ENCODE measurements at places on chromosomes 2 and 18.
A peak's percentile ranks its signal among the peaks of the same experiment; 100 is the strongest.

- no peak for DNase-seq
Observed at GRCh38 chr18:59547581-59548182, 149.5 kb downstream of the CCBE1 start.

DNA sequence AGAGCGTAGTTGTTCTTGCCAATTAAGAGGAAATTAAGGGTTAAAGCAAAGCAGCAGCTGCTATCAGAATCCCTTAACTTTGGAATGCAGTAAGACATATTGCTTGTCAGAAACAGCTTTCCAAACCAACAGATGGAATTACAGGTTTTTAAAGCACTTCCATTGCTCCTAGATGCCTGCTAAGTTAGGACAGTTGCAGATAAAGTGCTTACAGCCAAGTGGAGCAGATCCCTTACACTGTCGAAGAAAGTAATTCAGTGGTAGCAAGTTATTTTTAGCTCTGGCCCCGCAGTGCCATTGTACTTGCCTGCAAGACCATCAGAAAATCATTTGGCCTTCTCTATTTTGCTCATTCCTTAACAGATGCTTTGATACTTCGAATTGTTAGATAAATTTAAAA, 5.4 kb downstream of the PDK1 start:
- no peak for DNase-seq

- peak; percentile 48 for DNase-seq
Observed at GRCh38 chr2:237704501-237705434, 77.4 kb downstream of the LRRFIP1 start.

DNA sequence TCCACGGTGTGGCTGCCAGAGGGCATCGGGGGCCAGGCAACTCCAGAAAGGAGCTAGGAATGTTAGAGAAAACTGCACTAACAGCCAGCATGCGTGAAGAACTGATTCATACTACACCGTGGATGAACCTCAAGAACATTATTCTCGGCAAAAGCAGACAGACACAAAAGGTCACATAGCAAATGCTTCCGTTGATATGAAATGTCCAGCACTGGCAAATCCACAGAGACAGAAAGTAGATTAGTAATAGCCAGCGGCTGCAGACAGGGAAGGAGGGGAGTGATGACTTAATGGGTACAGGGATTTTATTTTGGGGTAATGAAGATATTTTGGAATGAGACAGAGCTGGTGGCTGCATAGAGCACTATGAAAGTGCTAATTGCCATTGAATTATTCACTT, 37.4 kb downstream of the SCTR start:
- DNase-seq = no peak

DNA sequence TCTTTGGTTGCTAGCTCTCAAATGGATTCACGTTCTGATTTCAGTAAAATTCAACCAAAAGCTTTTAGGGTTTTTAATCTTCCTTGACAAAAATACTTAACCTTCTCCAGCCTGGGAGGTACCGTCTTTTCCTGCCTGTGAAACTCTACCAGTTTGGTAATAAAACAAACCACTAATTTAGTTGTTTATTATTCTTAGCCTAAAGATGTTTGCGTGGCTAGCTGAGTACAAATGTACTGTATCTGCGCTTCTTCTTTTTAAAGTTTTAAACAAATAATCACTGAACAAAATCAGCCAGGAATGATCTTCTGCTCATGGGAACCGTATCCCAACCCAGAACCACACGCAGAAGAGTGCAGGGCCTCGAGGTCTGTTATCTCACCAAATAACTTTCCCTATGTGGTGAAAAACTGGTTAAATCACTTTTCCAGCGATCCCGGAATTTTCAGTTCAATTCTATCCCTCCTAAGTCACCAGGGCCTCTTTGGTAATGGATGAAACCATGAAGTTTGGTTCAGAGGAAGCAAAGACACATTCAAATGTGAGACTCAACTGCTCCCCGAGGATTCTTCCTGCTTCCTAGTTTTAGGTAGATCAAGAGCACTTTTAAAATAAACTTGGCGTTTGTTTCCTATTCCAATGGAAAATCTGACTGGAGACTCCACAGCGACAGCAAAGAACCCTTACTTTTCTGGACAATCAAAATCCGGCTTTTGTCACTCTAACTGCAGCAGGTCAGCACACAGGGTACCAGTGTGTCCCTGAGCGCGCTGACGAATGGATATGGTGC, 36.1 kb downstream of the BCL2 start:
- DNase-seq = no peak

- no peak for DNase-seq
Observed at GRCh38 chr18:22683196-22683676, 249.9 kb upstream of the RBBP8 start.

- no peak for DNase-seq
Observed at GRCh38 chr2:48756289-48756688, 765 bp upstream of the LHCGR start.

DNA sequence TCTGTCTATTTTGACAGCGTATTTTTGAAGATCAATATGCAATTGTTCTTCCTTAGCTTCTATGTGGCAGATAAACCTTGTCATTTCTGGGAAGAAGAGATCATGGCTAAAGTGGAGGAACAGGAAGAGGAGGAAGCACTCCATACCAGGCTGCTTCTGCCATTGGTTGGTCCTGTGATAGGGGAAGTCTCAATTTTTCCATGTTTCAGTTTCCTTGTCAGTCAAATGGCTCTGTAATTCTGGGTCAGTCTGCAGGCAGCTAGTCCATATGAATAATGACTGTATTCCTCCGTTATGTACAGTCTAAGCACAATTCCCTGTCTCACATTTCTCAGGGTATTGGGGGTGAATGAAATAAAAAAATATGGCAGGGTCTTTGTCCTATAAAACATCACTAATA, 277.6 kb upstream of the CXCR4 start:
- no peak for DNase-seq

DNA sequence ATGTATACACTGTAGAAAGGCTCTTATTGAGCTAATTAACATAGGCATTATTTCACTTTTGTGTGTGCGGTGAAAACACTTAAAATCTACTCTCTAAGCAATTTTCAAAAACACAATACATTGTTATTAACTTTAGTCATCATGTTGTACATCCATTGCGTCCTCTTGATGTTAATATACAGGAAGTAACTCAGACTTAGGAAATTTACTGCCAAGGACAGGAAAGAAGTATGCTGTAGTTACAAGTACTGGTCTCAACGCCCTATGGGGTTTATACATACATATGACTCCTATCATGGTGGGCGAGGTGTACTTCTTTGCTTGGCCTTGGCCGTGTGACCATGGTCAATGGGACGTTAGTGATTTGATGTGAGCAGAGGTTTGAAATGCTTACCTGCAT, 15.5 kb downstream of the SCTR start:
- no peak for DNase-seq

DNA sequence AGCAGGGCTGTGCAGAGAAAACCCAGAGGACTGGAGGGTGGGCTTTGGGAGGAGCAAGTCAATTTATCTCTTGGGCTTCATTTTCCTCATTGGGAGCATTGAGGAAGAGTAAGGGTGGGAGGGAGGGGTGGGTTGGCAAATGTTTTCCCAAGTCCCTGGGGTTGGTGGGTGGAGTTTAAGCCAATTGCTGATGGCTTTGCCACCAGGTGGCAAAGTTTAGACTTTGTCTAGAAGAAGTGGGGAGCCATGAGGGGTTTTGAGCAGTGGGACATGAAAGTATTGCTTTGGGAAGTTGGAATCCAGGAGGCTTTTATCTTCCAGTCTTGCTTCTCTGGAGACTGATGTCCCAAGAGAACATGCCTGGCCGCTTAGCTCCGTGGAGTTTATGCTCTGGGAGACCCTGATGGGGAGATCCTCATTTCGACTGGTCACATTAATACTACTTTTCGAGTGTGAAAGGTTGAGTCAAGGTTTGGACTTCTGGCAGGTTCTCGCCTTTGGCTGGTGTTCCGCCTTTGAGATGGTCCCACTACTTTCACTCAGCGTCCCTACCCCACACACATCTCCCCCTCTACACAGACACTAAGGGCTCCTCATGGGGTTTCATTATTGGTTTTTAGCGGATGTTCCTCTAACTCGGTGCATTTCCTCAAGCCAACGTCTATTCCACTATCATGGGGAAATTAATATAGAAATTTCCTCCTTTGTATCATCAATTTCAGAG, 126.7 kb downstream of the PRKCE start:
- DNase-seq = no peak

DNA sequence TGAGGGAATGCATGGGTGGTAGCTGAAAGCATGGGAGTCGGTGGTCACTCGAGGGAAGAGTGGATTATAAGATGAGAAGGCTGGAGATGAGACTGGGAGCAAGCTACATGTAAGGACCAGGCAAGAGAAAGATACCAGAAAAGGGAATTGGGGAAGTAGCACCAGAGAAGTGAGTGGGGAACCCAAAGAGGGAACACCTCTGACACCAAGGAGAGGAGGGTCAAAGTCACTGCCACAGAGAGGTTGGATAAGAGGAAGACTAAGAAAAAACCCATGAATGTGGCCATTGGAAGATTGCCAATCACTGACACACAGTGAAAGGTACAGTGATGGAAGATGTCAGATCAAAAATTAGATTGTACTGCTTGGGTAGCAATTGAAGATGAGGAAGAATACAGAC, 473.9 kb downstream of the BCL11A start:
- DNase-seq = no peak

DNA sequence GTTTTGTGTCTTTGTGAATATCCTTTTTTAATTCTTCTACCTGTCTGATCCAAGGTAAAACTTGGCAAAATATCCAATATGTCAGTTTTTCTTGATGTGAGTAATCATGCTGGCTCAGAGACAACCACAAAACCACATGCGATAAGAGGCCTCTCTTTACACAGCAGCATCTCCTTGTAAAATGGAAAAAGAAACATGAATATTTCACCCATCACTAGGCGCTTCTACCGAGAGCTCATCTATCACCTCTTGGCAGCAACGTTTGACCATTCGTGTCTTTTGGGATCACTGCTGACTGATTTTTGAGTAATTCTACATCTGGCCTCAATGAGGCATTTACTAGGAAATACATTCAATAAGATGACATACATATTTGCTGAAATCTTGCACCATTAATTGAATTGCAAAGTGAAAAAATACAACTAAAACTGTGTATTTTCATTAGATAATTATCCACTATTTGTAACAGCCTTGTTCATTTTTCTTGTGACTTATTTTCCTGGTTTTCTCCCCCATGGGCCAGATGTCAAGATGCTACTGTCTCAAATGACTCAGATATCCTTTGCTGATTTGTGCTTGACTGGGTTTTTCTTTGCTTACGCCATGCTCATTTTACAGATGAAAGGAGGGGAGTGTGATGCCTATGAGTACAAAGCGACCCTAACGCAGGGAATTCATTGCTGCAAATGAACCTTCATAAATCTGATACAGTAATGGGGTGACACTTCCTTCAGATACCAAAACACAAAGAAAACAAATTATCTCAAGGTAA, 467.5 kb downstream of the FBXO15 start:
- DNase-seq = no peak

GRCh38 chr2:18132697-18133096, 254.2 kb downstream of the KCNS3 start:
- no peak for DNase-seq

GRCh38 chr2:197975931-197976519, 171.6 kb downstream of the PLCL1 start:
- DNase-seq = no peak

- peak; percentile 30 for DNase-seq
Observed at GRCh38 chr2:26457695-26458364, 20.1 kb downstream of the OTOF start.

DNA sequence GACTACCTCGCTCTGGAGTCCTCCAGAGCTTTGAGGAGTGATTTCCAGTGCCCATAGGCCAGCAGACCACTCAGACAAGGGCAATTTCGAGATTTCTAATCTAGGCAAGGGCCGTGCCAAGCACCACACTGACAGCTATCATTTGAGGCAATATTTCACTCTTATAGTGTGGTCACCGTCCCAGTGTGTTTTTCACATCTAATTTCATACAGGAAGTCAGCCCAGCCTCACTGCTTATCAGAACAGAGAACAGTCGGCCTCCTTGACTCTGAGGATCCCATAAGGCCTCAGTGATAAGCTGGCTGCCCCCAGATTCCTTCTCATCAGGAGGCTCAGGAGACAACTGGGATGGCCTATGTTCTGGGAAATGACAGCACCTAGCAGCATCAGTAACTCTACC, 581 bp downstream of the CAPN14 start:
- no peak for DNase-seq

- DNase-seq = no peak
Observed at GRCh38 chr2:169690958-169691357, 3.2 kb downstream of the CFAP210 start.

DNA sequence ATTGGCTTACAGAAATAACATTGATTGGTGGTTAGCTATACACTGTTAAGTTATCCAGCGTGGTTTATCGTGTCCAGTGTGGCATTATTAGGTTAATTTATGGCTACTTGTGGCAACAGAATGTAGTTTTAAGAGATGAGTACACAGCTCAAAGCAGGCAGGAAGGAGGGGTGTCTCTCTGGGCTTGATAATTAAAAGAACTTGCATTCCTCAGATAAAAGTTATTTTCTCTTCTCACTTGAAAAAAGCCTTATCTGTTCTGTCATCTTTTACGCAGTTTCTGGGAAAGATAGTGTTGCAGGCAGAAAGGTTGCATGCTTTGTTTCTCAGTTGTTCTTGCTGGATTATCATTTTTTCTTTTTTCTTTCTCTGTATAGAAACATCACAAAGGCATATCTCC, 154.4 kb upstream of the COL3A1 start:
- no peak for DNase-seq

DNA sequence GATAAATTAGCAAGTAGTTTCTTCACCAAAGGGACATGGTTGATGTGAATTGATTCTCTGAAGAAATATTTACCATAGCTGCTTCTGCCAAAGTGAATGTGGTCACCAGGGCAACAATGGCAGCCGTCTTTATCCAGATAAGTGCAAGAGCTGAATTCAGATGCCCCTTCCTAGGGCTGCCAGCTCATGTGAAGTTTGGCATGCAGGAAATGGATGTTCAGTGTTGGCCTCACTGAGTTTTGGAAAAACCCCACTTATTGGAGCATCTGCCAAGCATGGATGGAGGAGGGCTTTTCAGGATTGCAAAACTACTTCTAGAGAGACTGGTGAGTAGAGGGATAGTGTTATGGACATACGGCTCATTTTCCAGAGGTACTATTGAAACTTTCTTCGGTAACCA, 80.8 kb downstream of the FMNL2 start:
- no peak for DNase-seq

DNA sequence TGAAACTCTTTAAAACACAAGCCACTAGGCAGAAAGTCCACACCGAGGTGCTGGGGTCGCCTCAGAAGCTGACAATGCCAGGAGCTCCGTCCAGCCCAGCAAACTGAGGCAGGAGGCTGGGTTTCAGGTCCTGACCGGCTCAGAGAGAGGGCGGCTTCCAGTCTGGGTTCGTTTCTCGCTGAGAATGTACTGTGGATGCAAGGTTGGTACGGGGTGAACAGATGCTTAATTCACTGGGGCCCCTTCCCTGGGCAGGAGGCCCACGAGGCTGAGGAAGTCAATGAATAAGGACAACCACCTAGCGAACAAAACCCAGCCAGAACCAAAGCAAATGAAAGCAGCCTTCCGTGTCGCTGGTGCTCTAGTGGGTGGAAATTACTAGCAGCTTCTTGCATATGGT, 142.0 kb downstream of the RTP5 start:
- DNase-seq = no peak

GRCh38 chr2:10306901-10307463, 4.3 kb downstream of the HPCAL1 start:
- DNase-seq = no peak

Data from activated CD8-positive, alpha-beta memory T cell treated with anti-CD3 and anti-CD28 coated beads, Interleukin-2, amount 10 ng/mL, durations not matched to agents 7 days and 5 days (primary cell).